ENCODE measurements at places on chromosomes 2 and 18.

DNA sequence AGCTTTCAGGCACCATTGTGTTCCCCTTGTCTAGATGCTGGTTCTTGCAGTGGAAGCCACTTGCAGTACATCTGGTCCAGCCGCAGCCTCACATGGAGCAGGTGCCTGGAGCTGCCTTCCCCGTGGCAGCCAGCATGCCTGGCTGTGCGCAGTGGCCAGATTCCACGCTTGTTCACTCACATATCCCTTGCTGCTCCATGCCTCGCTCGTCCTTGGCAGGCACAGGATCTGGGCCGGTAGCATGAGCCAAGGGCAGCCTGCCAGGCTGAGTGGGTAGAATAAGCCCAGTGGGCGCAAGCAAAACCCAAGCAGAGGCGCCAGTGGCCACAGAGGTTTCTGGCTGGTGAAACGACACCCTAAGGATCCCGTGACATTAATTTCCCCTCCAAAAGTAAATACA is 20.6 kb downstream of the TMX3 start:
- no peak for DNase-seq

- no peak for DNase-seq
These were observed 246.9 kb upstream of the SLC39A10 start for GRCh38 chr2:195410074-195410671.

- DNase-seq: peak; percentile 73
These were observed 59.4 kb downstream of the LIMS1 start for GRCh38 chr2:108593547-108594098.

DNA sequence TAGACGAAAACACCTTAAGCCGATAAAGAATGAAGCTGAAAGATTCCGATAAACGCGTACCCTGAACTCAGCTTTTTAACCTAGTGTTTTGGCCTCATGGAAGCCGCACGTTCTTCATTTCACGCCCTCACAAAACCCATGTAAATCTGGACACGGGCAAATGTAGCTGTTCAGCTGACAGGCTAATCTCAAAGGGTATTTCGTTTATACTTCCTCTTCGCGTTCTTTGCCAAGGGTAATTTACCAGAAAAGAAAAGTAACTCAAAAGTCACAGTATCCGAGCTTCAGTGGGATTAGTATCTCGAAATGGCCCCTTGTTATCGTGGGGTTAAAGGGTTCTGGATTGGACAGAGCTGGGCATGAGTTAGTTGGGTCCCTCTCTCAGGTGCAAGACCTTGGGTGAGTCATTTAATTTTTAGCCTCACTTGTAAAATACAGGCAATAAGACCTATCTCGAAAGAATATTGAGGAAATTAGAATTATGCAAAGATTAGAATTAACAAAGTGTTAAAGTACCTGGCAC is 22.0 kb upstream of the STPG4 start:
- DNase-seq: no peak

- no peak for DNase-seq
These were observed 11.1 kb downstream of the CAVIN2 start for GRCh38 chr2:191835539-191836350.

- DNase-seq: no peak
These were observed 296.3 kb downstream of the DYSF start for GRCh38 chr2:71749671-71750101.

DNA sequence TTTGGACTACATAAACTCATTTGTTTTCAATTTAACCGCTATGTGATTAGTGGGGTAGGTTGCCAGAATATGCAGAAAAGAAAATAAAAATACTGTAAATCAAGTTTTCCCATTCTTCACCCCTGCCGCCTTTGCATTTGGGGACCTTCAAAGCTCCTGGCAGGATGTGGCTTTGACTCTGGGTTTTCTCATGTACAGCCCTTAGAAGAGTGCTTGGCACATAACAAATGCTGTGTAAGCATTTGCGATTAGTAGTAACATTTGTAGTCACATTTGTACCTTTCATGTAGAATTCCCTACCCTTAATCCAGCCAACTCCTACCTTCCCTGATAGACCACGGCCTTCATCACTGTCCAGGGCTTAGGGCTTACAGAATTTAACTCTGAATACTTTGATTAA is 262.6 kb downstream of the MREG start:
- no peak for DNase-seq

DNA sequence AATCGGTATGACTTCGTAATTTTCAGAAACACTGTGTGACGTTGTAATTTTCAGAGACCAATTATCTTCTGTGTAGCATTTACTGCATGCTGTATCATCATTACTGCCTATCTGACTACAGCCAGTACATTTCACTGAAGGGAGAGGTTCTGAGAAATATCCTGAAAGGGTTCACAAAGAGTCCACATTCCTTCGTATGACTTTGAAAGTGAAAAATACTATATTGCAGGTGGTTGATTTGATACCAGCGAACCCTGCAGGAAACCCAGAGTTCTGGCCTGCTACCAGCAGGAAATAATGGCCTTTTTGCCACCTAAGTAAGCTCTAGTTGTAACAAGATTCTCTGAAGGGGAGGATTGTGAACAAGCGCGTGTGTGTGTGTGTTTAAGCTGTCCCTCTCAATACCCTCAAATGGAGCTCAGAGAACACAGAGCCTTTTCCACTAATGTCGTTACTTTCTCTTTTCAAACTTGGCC is 155.5 kb downstream of the ARHGAP28 start:
- DNase-seq: no peak

GRCh38 chr2:196442211-196442610 is 197.3 kb upstream of the CCDC150 start:
- no peak for DNase-seq

DNA sequence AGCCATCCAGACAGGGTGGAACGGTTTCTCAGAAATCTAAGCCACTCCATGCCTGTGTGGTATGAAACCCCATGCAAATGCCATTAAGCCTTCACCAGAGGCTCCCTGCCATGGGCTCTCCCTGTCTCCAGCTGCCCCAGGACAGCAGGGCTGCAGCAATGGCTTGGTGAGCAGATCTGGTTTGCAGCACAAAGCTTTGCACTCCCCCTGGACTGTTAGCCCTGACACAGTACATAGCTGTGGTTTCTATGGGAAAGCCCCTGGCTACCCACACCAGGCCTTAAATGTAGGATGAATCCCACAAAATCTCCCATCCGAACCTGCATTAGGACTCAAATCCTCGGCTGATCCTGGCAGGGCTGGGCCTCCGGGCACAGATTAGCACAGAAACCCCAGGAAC is 291.6 kb downstream of the TNS1 start:
- no peak for DNase-seq

DNA sequence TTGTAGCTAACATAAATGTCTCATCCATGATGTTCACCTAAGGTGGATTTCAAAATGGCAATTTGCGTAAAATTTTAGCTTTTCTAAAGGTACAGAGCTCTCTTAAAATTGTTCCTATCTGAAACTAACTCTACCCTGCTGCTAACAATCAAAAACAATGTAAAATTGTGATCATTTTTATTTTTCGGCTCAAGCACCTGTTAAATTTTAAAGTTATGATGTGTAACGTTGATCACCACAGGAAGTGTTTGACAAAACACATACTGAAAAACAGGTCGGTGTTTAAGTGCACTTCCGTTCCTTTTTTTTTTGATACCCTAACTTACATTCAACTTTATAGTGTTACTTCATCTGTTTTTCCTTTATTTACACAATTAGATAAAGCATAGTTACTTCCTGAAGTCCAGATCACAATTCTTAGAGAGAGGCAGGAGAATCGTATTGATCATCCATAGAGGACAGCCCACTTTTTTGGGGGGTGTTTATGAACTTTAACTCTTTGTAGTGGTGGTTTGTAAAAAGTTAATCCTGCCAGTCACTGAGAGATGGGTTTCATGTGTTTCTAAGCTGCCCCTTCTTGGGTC is 6.0 kb upstream of the NCK2 start:
- no peak for DNase-seq

GRCh38 chr2:101199251-101199791 is 48.1 kb upstream of the TBC1D8 start:
- no peak for DNase-seq

DNA sequence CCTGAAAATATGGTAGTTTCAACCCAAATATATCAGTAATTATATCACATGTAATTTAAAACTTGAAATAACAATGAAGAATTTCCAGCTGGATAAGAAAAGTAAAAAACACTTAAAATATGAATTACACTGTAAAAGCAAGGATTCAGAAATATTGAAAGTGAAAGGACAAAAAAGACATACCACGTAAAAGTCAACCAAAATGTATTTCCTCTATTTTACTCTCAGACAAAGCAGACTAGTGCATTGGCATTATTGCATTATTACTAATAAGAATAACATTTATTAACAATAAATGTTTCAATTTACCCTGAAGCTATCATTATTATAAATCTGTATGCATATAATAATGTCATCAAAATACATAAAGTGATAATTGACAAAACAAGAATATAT is 445.1 kb upstream of the TRIB2 start:
- no peak for DNase-seq
